ENCODE measurements at places on chromosomes 16 and 17. TPM values are rescaled to one million over a fixed set of nuclear protein-coding genes. Genes with fewer than 3 reads are reported as not detected.

Gene ENPP7
- total RNA-seq, result not detected

Gene KIF2B
- not detected for total RNA-seq

Gene HS3ST3B1
- 1.9 TPM for total RNA-seq

Gene ZACN
- total RNA-seq, result 0.28 TPM

Gene FOXF1
- total RNA-seq, result 0.03 TPM

Gene GRAPL
- 0.13 TPM for total RNA-seq

Gene RDM1
- total RNA-seq, result 3.0 TPM

Gene GAS2L2
- 0.13 TPM for total RNA-seq

Gene KRTAP4-3
- not detected for total RNA-seq

Gene CCL3
- total RNA-seq, result not detected

Gene SLC13A2
- 0.12 TPM for total RNA-seq

Gene NTN3
- not detected for total RNA-seq

Gene PNMT
- total RNA-seq, result 0.53 TPM

Gene FKBP10
- total RNA-seq, result 95.5 TPM

Gene CMTM2
- total RNA-seq, result not detected

Gene SLC5A10
- 0.21 TPM for total RNA-seq

Gene CSH1
- not detected for total RNA-seq

Gene BCAR1
- 145 TPM for total RNA-seq

Gene CFAP97D1
- total RNA-seq, result 0.07 TPM

Gene EXOC3L1
- 0.05 TPM for total RNA-seq

Gene CD300LG
- total RNA-seq, result not detected

Gene KIF18B
- 23.4 TPM for total RNA-seq

Gene CCL17
- total RNA-seq, result not detected

All from A549 treated with dexamethasone at 1 μM for 4 hours (cell line).